ENCODE measurements at places on chromosomes 2 and 18.

DNA sequence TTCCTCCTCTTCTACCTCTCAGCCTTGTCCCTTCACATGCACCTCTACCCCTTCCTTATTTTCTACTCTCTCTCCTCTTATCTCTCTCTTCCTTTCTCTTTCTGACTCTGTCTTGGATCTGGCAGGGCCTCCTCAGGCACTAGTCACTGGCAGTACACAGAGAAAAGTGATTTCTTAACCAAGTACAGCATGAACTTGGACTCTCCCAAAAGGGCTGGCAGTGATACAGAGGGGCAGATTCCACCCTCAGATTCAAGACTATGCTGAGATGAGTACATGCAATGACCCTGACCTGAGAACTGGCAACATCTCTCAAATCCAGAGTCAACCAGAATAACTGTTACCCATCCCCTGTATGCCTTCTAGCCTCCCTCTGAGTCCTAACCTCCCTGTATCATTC, 4.3 kb downstream of the AOX1 start:
- no peak for DNase-seq

DNA sequence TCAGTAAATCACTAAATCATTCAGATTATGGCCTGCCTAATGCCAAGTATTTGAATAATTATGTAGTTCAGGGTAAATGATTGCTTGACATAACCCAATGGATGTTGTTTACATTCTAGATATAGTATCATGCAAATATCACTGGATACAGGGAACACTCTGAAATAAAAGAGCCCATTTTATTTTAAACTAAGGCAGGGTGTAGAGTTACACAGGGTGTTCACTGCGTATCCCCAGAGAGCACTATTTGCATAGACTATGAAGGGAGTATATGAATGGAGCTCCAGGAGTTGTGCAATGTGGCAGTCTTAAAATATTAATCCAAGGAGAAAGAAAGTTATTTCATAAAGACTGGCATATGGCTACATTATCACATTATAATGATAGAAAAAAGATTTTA, 701.1 kb upstream of the KLHL29 start:
- no peak for DNase-seq

GRCh38 chr2:196276421-196276820, 105.0 kb upstream of the STK17B start:
- no peak for DNase-seq

GRCh38 chr2:191853843-191854242, 7.0 kb upstream of the CAVIN2 start:
- no peak for DNase-seq

DNA sequence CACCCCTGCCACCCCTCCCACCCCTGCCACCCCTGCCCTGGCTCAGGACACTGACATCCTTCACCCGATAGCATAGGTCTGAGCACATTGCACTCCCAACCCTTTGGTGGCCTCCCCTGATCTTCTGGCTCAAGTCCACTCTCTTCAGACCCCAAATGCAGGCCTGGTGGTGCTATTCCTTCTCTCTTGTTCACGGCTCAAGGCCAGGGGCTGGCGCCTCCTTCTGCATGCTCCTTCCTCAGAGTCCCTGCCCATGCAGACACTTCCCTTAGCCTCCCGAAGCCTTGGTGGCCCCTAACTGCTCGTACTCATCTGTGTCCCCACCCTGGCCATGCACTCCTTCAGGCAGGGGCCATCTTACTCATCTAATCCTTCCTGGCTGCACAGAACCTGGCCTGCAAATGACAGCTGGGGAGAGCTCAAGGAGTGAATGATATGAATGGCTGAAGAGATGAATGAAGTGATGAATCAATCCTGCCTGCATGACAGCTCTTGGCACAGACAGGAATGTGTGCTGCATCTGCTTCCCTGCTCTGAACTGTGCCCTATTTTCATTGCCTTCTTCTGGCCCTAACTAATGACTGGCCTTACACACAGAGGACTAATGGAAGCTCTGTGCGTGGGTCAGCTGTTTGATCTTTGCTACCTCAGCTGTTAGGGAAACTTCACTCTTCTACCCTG, 290.8 kb downstream of the DYSF start:
- no peak for DNase-seq

DNA sequence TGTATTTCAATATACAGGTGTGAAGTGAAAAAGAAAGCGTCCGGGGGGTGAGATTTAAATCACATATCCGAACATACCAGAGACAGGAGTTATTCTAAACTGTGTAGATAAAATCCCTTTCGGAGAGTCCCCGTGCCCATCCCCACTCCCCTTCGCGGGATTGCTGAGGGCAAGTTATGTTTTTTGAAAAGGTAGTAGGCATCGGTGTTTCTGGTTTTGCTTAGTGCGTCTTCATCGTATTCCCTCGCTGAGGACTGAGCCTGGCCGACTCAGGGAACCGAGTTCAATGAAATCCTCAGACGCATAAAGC, 583.4 kb downstream of the ZEB2 start:
- peak; percentile 15 for DNase-seq

GRCh38 chr18:25648716-25649260, 296.8 kb upstream of the ZNF521 start:
- peak; percentile 10 for DNase-seq

DNA sequence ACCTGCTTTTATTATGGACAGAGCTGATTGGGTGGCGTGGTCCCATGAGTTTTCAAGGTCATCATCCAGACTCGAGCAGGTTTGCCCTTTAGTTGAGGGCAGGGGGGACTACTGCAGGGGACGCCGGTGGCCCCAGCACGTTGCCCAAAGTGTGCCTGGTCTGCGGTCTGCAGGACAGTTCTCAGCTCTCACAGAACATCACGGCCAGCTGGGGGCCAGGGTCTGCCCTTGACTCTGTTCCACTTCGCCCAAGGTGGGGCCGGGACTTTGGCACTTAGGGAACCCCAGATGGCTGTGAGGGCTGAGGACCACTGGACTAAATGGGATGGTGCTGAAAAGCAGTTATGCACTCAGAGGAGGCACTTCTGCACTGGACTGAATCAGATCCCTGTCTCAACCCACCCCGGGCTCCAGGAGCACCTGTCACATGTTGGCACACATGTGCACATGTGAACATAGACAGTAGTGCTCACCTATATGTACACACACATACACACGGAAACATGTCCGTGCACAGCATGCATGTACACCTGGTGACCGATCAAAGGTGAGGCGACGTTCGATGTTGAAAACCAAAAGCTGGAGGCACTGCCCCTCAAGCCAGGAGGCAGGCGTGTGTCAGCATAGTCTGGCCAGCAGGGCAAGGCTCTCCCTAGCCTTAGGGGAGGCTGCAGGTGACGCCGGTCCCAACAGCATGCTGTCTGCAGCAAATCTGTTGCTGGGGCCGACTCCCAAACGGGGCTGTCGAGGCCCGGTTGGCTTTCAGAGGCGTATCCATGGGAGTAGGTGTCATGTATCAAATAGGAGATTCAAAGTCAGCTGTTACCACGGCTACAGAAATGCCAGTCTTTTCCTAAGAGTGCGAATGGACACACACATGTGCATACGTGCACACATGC, 10.2 kb downstream of the ANO7 start:
- no peak for DNase-seq

DNA sequence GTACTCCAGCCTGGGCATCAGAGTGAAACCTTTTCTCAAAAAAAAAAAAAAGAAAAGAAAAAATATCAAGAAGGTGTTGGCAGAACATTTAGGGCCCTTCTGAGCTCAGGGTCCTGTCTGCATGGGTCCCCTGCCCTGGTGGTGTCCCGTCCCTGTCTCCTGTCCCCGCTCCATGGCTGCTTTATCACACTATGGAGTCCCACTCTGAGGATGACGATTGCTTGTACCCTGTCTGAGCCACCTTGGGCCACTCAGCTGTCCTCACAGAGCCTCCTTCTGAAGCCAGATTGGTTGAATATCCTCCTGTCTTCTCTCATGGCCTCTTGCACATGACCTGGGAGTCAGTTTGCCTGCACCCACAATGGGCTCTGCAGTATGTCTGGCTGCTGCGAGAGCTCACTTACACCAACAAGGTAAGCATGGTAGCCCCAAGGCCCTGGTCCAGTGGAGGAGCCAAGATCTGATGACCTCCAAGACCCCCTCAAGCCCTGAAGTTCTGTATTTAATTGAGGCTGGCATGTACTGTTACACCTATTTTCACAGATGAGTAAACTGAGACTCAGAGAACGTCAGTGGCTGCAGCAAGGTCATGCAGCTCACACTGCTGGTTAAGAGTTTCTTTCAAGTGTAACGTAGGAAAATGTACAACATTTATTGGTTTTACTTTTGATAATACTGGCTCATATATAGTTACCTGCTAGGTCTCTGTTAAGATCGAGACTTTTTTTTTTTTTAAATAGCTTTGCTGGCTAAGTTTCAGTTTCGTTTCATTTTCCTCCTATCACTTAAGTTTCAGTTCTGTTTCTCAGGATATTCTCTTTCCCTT, 16.9 kb upstream of the ZCCHC2 start:
- no peak for DNase-seq

DNA sequence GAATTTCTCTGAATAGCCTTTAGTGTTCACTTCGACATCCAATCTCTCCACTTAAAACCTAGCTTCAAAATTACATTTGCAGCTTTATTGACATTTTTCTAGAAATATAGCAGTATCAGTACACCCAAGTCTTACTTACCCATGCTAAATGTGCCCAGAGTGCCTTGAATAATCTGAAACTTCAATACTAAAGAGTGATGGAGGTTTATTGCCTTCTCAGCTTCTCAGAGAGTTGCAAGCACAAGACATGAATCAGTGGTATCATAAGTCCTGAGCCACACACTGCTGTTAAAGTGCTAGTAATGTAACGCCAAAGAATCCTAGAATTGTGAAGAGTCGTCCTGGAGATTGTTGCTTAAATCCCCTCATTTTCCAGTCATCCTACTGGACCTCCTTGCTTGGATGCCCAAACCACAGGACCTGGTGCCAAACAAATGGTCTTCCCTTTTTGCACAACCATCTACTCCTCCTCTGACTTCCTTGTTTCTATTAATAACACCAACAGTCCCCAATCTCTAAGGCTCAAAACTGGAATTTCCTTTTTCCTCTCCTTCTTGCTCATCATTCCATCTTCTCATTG, 83.2 kb upstream of the SPATS2L start:
- peak; percentile 28 for DNase-seq

DNA sequence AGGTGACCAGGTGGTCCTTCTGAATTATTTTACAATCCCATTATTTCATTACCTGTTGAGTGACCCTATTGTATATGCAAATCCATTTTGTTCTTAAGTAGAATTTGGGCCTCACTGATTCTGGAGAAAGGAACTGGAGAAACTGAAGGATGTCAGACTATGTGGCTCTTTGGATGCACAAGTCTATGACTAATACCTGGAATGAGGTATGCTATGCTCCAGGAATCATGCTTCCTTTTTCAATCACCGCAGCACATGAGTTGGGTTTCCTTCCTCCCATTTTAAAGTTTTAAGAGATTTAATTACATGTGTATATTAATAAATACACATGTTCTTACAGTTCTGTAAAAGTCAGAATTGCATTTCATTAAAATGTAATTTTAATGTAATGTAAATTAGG, 253.9 kb upstream of the VWC2L start:
- DNase-seq: no peak

DNA sequence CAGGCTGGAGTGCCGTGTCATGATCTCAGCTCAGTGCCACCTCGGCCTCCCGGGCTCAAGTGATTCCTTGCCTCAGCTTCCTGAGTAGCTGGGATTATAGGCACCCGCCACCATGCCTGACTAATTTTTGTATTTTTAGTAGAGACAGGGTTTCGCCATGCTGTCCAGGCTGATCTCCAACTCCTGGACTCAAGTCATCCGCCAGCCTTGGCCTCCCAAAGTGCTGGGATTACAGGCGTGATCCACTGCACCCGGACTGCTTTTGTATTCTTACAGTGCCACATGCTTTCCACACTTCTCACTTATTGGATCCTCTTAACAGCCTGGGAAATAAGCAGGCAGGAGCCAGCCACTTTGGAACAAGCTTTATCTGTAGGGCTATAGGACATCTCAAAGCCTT, 25.3 kb upstream of the BCL2L11 start:
- no peak for DNase-seq

- DNase-seq: peak; percentile 94
These were observed 6.2 kb downstream of the COLEC12 start for GRCh38 chr18:493986-494983.

- DNase-seq: no peak
These were observed 28.9 kb downstream of the LDLRAD4 start for GRCh38 chr18:13247506-13247905.

GRCh38 chr2:125398738-125399524, 1257.0 kb upstream of the GYPC start:
- no peak for DNase-seq

DNA sequence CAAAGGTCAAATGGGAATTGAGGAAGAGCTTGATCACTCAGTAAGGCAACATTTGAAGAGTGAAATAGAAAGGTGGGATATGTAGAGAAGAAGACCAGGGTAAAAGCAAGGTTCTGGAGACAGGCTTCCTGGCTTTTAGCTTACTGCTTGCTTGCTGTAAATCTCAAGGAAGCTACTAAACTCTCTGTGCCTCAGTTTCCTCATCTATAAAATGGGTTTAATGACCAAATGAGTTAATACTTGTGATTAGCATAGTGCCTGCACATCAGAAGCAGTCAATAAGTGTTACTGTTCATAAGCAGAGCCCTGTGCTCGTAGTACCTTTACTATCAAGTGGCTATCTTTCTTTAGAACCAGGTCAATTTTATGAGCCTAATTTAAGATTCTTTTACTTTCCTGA, 222.2 kb upstream of the ITGA4 start:
- DNase-seq: no peak

DNA sequence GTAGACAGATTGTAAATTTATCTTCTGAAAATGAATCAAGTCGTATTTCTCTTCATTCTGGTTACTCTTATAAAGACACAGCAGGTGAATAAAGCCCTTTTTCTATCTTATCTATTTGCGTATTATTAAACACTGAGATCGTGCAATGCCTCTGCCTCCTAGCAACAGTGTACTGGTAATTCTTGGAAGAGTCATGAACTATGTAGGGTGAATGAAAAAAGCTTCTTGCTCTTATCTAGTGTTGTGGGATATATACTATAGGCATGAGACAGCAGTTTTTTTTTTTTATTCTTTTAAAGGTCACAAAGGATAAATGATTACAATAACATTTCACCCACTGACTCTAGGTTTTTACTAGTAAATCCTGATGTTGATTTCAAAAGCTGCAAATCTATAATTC, 324.2 kb downstream of the PDE11A start:
- no peak for DNase-seq

DNA sequence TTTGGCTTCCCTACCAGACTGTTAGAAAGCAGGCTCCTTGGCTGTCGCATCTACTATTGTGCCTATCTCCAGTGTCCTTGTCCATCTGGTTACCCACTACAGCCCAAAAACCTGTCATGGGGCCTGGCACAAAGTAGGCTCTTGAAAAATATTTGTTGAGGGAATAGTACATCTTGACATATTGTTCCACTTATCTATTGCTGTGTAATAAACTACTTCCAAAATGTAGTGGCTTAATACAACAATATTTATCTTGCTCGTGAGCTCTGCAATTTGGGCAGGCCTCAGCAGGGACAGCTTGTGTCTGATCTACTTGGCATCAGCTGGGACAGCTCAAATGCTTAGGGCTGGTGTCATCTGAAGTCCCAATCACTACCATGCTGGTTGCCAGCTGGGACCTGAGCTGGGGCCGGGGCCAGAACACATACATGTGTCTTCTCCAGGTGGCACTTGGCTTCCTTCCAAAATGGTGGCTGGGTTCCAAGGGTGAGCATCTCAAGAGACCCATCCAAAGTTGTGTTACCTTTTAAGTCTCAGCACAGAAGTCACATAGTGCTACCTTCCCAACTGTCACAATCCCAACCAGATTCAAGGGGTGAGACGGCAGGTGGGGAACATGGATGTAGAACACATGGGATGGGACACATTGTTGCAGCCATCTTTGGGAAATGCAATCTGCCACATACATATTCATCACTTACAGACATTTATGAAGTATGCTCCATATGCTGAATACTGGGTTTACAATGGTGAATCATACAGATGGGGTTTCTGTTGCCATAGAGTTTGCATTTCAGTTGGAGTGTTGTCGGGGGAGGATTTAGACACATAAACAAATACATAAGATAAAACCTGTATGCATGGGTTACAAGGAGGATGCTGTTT, 134.2 kb downstream of the FOXI3 start:
- DNase-seq: no peak
